ENCODE measurements at places on chromosomes 16 and 17.

DNA sequence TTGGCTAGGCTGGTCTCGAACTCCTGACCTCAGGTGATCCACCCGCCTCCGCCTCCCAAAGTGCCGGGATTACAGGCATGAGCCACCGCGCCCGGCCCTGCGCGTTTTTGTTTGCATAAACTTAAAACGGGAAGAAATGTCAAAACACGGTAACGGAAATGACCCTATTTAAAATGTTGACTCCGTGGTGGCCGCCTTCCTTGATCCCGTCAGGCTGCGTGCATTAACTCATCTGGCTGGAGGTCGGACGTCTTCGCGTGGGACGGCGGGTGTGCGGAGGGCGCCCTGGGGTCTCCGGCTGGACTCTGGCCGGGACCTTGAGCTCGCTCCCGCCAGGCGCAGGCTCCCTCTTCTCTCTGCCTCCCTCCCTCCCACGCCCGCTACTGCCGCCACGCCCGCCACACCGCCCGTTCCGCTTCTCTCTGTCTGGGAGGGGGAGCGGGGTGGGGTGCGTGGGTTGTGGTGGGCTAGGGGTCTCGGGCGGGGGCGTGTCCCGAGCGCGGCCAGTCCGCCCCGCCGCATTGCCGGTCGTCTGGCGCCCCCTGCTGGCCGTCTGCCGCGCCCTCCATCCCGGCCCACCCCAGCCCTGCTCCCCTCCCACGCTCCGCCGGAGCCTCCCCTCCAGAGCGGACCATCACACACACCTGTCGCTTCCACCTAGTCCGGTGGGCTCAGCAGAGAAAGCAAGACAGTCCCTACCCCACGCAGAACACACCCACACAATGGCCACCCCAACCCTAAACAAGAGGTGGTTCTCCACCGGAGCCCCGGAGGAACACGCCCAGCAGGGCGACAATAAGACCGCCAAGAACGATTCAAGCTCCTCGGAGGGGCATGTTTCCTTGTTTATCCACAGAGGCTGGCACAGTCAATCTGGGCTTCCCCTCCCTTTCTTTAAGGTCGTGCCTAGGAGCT lies 1.2 kb upstream of the CCDC42 start:
- DNase-seq, result peak; percentile 32

- DNase-seq, result no peak
These were observed 42.6 kb upstream of the CDR2 start for GRCh38 chr16:22417019-22417418.

GRCh38 chr17:19569785-19570543 lies 36.3 kb downstream of the SLC47A1 start:
- peak; percentile 32 for DNase-seq

- DNase-seq, result no peak
These were observed 4.9 kb downstream of the TEX14 start for GRCh38 chr17:58686980-58687379.

- DNase-seq, result no peak
These were observed 5.3 kb upstream of the CHST5 start for GRCh38 chr16:75541236-75541635.

DNA sequence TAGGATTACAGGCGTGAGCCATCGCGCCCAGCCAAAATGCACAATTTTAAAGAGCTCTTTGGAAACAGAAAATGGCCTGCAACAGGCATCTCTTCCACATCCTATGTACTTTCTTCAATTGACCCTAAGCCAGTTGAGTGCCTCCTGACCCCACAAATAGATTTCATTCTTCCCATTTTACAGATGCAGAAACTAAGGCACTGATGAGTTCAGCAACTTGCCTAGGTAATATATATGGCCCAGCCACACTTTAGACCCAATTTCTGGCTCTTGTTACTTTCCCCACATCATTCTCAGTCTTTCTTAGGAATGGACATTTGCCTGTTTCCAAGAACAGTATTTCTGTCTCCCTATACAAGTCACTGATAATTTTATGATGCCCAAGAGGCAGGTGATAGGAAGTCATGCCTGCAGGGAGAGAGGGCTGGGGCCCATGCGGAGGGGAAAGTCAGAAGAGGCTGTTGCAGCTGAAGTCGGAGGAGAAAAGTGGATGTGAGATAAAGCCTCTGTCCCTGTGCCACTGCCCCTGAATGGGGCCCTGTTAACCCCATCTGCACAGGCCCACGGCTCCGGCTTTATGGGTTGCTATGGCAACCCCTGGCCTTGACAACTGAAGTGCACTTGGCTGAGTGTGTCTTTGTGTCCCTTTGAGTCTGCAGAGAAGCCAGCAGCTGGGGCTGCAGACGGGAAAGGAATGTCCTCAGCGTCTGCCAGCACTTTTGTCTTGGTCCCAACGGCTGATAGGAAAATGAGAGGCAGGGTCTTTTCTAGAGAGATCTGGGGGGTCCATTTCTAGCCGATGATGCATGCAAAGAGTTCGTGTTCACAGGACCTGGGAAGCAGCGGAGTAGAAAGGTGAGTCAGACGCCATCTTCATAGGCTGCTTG lies 45.9 kb downstream of the ABAT start:
- DNase-seq, result peak; percentile 37

GRCh38 chr17:35051579-35052240 lies 11.8 kb downstream of the RFFL start:
- no peak for DNase-seq

DNA sequence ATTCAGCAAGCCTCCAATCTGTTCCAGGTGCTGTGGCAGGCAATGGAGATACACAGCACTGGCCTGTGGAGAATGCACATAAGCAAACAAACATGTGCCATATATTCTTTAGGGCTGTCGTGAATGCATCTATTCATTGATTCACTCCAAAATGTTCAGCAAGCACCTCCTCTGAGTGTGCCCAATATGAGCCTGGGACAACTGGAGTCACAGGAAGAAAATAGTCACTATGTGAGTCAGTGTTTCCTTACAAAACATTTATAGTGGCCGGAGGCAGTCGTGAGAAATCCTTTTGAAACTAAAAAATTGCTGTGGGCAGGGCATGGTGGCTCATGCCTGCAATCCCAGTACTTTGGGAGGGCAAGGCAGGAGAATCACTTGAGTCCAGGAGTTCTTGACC lies 310.1 kb downstream of the CA10 start:
- no peak for DNase-seq

GRCh38 chr17:38605841-38606645 lies at the start of gene SRCIN1:
SRCIN1 (minus strand) TSS chr17:38605952; CDS start chr17:38605705, 247 bp downstream.
- no peak for DNase-seq

- DNase-seq, result no peak
These were observed 69.8 kb downstream of the SLC39A11 start for GRCh38 chr17:73022694-73023093.

- DNase-seq, result no peak
These were observed 123.9 kb downstream of the XYLT1 start for GRCh38 chr16:17346621-17347569.

- no peak for DNase-seq
These were observed 2.7 kb downstream of the HOXB2 start for GRCh38 chr17:48542114-48542656.

DNA sequence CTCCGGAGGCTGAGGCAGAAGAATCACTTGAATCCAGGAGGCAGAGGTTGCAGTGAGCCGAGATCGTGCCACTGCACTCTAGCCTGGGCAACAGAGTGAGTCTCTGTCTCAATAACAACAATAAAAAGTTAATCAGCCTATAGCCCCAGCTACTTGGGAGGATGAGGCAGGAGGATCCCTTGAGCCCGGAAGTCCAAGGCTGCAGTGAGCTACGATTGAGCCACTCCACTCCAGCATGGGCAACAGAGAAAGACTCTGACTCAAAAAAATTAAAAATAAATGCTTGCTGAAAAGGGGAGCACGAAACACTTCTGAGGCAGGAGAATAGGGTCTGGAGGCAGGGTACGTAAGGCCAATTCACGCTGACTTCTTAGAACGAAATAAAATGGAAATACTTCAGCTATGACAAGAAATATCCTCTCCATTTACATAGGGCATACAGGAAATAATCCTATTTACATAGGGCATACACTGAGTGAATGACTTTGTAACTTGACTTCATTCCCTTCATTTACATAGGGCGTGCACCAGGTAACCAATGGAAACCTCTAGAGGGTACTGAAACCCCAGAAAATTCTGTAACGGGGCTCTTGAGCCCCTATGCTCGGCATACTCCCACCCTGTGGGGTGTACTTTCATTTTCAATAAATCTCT lies 3.2 kb upstream of the PRPSAP1 start:
- no peak for DNase-seq

GRCh38 chr16:84618581-84619460 lies 943 bp upstream of the COTL1 start:
- DNase-seq, result no peak

- DNase-seq, result no peak
These were observed 3.8 kb downstream of the RAB37 start for GRCh38 chr17:74740641-74741387.

DNA sequence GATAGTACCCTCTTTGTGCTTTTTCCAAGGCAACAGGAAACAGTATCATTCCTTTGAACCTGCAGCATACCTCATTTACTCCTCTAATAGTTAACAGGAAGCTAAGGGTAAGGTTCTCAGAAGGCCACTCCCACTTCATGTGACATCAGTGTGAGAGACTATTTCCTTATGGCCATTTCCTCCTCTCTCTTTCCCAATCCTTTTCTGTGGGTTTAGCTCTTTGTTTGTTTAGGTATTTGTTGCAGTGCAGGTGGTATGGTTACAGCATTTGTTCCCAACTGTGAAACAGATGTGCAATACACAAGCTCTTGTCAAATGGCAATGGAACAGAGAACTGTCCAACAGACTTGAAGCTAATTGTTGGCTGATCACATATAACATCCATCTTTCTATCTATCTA lies 14.7 kb downstream of the TMC5 start:
- DNase-seq, result no peak

GRCh38 chr16:56946767-56947603 lies 14.8 kb upstream of the CETP start:
- DNase-seq, result no peak

DNA sequence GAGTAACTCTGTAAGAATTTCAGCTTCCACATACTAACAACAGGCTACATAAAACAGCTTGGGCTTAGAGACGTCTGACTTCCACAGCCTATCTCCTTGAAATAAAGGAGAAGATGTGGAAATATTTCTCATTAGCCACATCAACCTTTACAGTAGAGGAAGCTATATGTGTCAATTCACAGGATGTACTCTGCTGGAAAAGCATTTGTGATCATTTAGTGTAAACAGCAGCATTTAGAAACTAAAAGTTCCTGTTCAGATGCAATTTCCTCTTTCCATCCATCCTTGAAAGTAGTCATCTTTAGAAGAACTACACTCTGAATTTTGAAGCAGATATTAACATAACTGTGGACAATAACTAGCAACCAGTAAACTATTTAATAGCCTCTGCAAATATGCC lies 46.2 kb downstream of the XPO6 start:
- DNase-seq, result no peak

- DNase-seq, result no peak
These were observed 75.1 kb downstream of the GRIN2A start for GRCh38 chr16:10107081-10107480.

- no peak for DNase-seq
These were observed 885 bp upstream of the SLC35B1 start for GRCh38 chr17:49708515-49709183.

DNA sequence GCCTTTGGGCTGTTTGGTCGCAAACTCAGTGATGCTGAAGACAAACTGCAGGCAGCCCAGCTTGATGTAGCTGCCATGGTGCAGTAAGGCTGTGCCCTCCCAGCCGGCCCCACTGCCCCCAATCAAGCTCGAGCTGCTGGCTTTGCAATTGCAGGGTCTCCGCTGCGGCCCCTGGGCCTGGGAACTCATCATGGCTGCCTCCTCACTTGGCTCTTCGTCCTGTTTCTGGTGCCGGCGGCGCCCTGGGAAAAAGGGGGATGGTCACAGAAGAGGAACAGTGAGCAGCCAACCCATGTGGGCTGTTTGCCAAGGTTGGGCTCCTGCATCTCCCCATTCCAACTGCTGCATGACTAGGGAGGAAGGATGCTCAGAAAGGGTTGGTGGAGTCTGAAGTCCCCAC lies 3.4 kb upstream of the DHRS13 start:
- DNase-seq, result no peak

DNA sequence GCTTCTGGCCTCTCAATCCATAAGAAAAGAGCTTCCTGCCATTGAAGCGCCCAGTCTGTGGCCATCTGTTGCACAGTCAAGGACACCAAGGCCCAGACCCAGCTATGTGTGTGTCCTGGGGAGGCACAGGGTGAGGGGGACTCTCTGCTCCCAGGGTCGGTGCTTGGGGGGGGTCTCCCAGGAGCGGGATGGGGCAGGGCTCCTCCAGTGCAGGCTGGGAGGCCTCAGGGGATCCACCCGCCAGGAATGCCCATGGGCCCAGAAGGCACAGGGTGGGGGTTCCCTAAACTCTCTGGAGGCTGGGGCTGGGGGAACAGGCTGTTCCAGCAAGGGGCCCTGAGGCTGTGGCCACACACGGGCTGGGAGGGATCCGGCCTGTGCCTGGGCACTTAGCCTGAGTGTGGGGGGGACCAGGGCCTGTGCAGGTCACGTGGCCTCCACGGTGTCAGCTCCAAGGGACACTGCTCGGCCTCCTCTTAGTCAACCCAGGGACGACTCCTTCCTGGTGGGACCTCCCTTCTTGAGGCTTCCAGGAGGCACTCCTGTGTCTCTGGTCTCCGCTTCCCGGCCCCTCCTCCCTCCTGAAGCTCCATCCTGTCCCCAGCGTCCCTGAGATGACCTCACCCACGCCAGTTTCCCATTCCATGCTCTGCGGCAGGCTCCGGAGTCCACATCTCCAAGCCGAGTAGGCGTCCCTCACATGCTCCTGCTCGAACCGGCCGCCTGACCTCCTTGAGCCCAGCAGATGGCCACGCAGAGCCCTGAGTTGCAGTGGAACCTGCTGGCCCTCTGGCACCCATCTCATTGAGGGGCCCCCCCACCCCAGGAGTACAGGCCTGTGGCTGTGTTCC lies 23.1 kb upstream of the BAHCC1 start:
- peak; percentile 62 for DNase-seq

DNA sequence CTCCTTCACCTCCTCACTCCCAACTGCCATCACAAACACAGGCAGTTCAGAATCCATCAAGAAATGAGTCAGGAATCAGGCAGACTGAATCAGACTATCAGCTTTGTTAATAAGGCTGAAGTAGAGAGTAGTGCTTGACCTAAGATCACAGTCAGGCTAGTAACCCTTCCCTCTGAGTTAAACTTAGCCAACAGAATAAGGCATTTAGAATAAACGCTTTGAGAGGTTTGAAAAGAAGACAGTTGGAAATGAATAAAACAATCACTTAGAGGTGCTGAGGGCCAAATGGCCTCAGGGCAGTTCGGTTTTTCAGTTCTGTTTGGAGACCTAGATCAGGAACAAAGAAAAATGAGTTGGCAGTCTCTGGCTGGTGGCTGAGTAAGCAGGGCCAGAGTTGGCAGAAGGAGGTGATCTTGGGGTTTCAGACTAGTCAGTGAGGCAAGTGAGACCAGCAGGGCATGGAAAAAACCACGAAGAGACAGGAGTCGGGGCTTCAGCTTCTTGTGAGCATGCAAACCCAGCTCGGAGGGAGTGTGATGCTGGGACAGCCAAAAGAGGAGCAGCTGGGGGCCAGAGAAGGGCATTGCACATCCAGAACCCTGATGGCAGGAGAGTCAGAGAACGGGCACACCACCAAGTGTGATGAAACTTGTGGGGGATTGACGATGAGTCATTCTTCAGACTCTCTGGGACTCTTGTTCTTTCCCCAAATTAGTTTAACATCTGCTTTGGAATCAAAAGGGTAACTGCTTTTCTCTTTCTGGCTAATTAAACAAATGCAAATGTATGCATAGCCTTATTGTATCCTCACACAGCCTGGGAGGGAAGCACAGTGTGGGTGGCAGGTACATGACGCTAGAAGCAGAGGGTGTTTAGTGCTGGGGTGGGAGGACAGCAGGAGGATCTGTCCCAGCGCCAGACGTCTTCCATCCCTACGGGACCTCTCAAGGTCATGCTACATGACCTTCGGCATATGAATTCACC lies 54.8 kb downstream of the SPECC1 start:
- DNase-seq, result peak; percentile 56
